ENCODE measurements at places on chromosomes 2 and 18.

DNA sequence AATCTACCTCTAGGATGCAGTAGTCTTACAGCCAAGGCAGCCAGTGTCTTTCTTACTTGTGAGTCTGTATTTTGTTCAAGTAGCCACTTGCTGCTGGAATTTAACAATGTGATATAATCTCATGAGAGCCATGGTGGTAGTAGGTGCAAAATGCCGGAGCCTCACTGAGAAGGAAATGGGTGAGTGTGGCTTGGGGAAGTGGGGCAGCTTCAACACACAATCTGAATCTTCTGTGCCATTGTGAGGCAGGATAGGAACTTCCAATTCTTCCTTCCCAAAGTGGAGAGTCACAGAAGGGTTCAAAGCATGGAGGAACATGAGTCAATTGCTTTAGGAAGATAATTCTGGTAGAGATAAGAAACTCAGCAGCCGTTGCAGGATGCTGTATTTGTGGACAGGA, 158.7 kb upstream of the APCDD1 start:
- DNase-seq: no peak

DNA sequence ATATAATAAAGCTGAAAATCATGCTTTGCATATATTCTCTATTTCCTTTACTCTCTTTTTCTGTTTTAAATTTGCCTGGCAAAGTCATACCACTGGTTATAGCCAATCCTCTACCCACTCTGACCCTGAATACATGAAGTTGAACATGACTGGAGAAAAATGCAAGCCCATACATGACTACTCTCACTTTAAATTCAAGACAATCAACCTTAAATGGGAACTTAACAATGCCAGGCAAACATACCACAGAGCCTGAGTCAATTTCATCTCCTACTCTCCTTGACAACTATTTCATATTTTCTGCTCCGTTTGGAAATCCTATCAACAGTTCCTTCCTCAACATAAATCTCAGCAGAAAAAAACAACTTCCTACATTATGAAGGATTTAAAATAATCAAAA, 22.6 kb downstream of the RAD51AP2 start:
- no peak for DNase-seq

- DNase-seq: no peak
These were observed 49.5 kb downstream of the IKZF2 start for GRCh38 chr2:213101692-213102460.

- no peak for DNase-seq
These were observed 325.5 kb downstream of the IRS1 start for GRCh38 chr2:226474131-226474530.

DNA sequence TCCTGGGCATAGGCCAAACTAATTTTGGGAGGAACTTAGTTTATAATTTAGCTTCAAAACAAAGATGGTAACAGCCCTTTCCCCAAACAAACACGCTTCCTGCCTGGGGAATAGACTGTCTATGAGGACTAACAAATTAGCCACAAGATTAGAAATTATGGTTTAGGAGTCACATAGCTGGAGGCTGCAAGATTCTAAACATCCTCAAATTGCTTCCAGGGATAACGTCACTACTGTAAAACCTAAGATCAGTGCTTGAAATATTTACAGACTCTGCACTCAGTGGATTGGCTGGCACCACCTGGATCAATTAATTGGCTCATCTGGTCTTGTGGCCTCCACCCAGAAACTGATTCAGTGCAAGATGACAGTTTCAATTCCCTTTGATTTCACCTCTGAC, 118.0 kb upstream of the TACR1 start:
- DNase-seq: no peak

Data from lower leg skin (tissue), 4 donors.